ENCODE measurements at places on chromosomes 1 and 21.

DNA sequence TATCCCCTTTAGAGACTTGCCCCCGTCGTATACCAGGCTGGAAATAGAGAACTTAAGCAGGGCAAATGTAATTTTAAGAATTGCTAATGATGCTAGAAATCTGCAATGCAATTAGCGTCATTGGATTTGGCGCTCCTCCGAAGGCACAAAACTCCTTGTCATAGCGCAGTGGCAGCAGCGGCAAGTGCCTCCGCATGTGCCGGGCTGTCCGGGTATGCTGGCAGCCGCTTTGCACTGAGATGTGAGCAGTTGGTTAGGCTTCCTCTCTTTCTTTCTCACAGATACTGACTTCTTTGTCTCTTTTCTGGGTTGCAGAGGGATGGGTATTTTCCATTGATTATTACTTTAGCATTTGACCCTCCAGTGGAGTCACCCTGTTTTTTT lies 193.4 kb upstream of the LMO4 start:
- DNase-seq = no peak

DNA sequence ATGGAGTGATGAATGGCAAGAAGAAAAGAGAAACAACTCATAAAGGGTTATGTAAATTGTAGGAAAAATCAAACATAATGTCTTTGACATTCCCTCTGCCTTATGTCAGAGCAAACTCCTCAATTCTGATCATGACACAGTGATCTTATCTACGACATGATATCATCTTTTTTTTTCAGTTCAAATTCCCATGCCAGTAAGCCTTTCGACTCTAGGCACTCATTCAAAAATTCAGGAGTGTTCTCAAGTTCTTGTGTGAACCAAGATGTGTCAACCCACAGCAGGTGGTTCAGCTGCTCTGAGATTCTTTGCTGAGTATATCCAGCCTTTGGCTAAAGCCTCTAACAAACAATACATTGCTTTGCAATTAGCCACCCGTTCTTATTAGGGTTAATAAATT lies 97.1 kb upstream of the ESRRG start:
- no peak for DNase-seq

DNA sequence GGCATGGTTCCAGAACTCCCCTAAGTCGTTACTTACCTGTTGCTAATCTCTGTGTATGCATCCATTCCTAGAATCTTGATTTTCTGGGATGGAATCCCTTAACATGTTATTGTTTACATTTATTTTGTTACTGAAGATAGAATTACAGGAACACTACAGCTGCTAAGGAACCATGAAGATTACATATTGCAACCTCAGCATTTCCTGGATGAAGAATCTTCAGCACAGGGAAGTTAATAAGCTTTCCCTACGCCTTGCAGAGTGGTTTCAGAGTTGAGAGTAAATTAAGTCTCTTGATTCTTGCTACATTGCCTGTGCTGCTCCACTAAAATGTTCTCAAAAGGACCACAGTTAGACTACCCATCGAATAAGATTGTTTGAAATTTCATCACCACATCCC lies 31.4 kb upstream of the GBP6 start:
- DNase-seq = no peak

DNA sequence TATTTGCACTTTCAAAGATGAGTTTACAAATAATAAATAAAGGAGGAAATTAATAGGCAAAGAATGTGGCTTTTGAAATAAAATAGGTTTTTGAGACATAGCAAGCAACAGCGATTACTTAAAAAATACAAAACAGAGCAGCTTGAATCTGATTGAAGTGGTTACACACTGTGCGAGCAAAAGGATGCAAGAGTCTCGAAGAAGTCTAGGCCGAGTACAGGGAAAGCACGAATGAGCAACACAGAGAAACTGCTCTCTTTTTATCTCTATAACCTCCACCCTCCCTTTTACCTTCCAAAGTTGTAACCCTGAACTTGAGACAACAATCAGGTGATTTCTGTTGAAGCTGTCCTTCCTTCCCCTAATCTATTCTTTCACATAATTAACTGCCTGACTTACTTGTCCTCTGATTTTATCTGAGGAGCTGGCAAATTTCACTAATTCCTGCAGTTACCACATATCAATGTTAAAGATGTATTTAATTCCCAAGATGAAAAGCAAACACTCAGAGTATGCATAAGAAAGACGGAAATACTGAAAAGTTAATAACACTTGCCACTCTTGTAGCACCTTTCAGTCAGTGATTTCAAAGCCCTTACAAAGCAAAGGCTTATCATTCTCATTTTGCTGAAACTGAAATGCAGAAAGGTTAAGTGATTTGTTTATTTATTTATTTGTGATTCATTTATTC lies 1030.1 kb downstream of the ADGRL2 start:
- DNase-seq = no peak
